Subcutaneous preadipocyte (primary cell): ENCODE measurements at places on chromosomes 2 and 18. TPM values are rescaled to one million over a fixed set of nuclear protein-coding genes. Genes with fewer than 3 reads are reported as not detected.

The QPCT gene
- 4.4 and 6.5 TPM in 2 replicates for total RNA-seq

The ANKRD30BL gene
- not detected in 2 replicates for total RNA-seq

The UGT1A5 gene
- total RNA-seq = not detected in 2 replicates

The DES gene
- total RNA-seq = 0.39 and 0.73 TPM in 2 replicates

The RSAD2 gene
- 0.37 and 0.39 TPM in 2 replicates for total RNA-seq

The AGXT gene
- total RNA-seq = not detected in 2 replicates

The PDCL3 gene
- 10.3 and 12.5 TPM in 2 replicates for total RNA-seq

The SRD5A2 gene
- total RNA-seq = under 0.01 TPM in 1 of 2 replicates, not detected in the other

The DSEL gene
- 71.7 and 119 TPM in 2 replicates for total RNA-seq

The CRYGC gene
- not detected in 2 replicates for total RNA-seq

The ELAC1 gene
- 5.7 and 6.6 TPM in 2 replicates for total RNA-seq

The MYL12B gene
- 184 and 200 TPM in 2 replicates for total RNA-seq

The XIRP2 gene
- under 0.01 and 1.8 TPM in 2 replicates for total RNA-seq

The FBXO48 gene
- 0.37 and 0.59 TPM in 2 replicates for total RNA-seq

The DNAH6 gene
- under 0.01 and 0.37 TPM in 2 replicates for total RNA-seq

The MC4R gene
- not detected in 2 replicates for total RNA-seq

The STK11IP gene
- total RNA-seq = 15.1 and 19.5 TPM in 2 replicates

The GALM gene
- total RNA-seq = 10.9 and 21.7 TPM in 2 replicates

The CHRND gene
- total RNA-seq = not detected in 2 replicates

The UGT1A7 gene
- not detected in 2 replicates for total RNA-seq

The SKOR2 gene
- not detected in 2 replicates for total RNA-seq

The CFC1 gene
- not detected in 2 replicates for total RNA-seq

The UGT1A8 gene
- not detected in 2 replicates for total RNA-seq

The CLK1 gene
- total RNA-seq = 48.5 and 50.0 TPM in 2 replicates

The MC5R gene
- not detected in 2 replicates for total RNA-seq

The RAB27B gene
- total RNA-seq = 8.5 and 28.7 TPM in 2 replicates

The ANKRD62 gene
- not detected in 2 replicates for total RNA-seq

The G6PC2 gene
- total RNA-seq = not detected in 2 replicates

The RIT2 gene
- not detected in 2 replicates for total RNA-seq

The AMER3 gene
- total RNA-seq = not detected in 2 replicates

The KDM3A gene
- 9.2 and 14.1 TPM in 2 replicates for total RNA-seq
